ENCODE measurements at places on chromosomes 3 and 15.

DNA sequence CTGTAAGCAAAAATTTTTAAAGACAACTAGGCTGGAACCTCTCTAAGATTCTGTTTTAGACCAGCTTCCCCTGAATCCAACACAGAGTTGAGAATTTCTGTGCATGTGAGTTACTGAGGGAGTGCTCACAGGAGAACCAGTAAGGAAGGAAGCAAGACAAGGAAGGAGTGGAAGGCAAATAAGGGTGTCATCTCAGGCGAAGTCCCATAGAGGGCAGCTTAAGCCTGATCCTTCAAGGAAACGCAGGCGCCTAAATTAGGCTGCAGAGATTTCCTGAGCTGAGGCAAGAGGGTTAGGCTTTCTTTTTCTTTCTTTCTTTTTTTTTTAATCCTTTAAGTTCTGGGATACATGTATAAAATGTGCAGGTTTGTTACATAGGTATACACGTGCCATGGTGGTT is 36.2 kb upstream of the COL6A6 start:
- DNase-seq = no peak

DNA sequence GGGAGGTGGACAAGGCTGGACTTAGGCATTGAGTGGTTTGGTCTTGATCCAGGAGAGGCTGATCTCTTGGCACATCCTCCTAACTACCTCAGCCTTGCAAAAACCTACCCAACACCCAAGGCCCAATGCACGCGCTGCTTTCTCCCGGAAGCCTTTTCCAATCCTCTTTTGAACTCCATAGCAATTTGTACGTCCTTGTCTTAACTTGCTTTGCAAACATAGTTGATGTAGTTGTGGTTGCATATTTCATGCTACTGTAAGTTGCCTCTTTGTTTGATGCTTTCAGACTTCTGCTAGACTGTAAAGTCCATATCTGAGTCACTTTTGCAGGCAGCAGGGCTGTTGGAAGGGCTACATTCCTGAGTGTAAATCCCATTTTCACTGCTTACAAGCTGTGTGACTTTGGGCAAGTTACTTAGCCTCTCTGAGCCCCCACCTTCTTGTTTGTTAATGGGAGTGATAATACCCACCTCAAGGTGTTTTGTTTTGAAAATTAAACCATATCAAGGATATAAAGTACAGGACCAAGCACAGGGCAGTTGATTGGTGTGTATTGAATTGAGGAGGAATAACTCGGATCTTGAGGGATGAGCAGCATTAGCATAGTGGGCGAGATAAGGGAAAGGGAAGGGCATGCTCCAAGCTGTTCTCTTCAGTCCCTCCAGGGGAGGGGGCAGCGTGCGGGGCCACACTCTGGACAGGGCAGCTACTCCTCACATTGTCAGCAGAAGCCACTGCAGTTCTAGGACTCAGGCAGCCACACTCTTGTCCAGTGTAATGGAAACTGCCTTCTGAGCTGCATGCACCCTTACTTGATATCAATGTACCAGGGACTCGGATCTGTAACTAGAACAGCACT is 28.8 kb downstream of the SIAH2 start:
- DNase-seq = no peak

DNA sequence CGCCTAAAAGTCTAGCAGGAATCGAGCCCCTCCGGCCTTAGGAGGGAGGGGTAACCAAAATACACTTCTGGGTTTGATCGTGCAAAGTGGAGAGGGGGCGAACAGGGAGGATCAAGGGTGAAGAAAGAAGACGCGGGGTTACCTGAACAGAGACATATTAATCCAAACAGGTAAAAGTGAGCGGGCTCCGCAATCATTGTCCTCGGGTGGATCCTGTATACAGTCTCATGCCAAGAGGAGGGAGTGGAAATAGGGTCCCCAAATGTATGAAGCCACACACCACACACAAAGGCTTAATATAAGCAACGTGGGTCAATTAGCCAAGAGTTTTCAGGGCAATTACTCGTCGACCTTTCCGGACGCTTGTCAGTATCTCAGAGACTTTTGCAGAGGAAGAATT is 749.5 kb downstream of the ROBO1 start:
- DNase-seq = no peak

GRCh38 chr15:36161771-36162212 is 417.6 kb upstream of the CDIN1 start:
- no peak for DNase-seq

DNA sequence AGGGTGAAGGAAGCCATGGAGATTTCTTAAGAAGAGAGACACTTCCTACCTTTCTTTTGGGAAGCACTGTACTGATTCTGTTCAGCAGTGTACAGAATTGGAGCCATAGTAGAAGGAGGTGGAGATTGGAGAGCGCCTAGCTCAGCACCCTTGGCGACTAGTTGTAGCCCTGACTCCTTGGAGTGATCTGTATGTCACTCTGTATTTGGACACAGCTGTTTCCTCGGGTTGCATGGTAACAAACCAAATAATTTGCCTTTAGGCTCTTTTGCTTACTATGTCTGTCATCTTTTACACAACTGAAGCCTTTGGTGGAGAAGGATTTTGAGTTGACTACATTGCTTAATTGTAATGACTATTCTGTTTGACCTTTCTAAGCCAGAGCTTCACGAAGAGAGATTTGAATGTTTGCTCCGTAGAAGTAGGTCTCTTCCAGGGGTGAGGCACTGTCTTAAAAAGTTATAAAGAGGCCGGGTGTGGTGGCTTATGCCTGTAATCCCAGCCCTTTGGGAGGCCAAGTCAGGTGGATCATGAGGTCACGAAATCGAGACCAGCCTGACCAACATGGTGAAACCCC is 77.1 kb downstream of the AKAP13 start:
- DNase-seq = no peak

Data from activated CD8-positive, alpha-beta memory T cell treated with anti-CD3 and anti-CD28 coated beads for 24 hours (primary cell).